ENCODE measurements at places on chromosomes 3 and 15. TPM values are rescaled to one million over a fixed set of nuclear protein-coding genes. Genes with fewer than 3 reads are reported as not detected.

- no peaks in the 10 kb centered on the region for H3K4me1 ChIP-seq
- no peak for DNase-seq
- H3K4me3 ChIP-seq: no peak overlapping the region
- H3K27ac ChIP-seq: no peak overlapping the region
- no peaks in the 10 kb centered on the region for H3K36me3 ChIP-seq
These were observed 11.2 kb upstream of the SUMF1 start for GRCh38 chr3:4478261-4478660.

- no peaks in the 10 kb centered on the region for H3K4me1 ChIP-seq
- no peak overlapping the region for H3K4me3 ChIP-seq
- no peak overlapping the region for H3K27ac ChIP-seq
- no peak for DNase-seq
- no peaks in the 10 kb centered on the region for H3K36me3 ChIP-seq
These were observed 252.4 kb downstream of the FHIT start for GRCh38 chr3:60998858-60999257.

The GOLGA6L7 gene
- not detected for polyA plus RNA-seq

DNA sequence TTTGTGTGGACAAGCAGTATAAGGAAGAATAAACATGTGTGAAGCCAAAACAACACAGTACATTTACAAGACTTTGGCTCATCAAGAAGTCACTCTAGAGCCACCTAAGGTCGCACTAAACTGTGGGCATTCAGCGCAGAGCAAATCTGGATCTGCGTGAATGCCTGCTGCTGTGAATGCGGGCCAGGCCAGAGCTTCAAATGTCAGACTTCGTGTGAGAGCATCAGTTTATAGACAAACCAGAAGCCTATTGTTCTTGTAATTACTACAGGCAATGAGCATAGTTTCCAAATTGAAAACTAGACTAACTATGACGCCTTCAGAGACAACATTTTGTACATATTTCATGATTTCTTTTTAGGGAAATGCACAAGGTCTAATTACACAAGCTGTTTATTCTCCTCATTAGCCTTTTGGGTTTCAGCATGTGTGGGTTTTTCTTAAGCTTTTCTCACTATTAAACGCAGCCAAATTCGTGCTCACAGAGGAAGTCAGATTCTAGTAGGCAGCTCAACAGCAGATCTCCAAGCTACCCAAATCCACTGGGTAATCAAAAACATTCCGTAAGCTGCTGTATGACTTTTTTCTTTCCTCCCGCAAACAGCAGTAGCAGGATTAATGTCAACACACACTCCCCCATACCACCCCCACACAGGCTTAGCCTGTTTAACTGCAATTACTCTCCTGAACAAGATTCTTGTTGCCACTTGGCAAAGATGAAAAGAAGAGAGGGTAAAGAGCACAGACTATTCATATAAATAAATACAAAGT lies 84.5 kb upstream of the SETMAR start:
- DNase-seq: no peak
- H3K27me3 ChIP-seq: no peaks in the 10 kb centered on the region
- H3K4me1 ChIP-seq: peaks cover 1% of the 10 kb centered on the region
- no peak overlapping the region for H3K27ac ChIP-seq

DNA sequence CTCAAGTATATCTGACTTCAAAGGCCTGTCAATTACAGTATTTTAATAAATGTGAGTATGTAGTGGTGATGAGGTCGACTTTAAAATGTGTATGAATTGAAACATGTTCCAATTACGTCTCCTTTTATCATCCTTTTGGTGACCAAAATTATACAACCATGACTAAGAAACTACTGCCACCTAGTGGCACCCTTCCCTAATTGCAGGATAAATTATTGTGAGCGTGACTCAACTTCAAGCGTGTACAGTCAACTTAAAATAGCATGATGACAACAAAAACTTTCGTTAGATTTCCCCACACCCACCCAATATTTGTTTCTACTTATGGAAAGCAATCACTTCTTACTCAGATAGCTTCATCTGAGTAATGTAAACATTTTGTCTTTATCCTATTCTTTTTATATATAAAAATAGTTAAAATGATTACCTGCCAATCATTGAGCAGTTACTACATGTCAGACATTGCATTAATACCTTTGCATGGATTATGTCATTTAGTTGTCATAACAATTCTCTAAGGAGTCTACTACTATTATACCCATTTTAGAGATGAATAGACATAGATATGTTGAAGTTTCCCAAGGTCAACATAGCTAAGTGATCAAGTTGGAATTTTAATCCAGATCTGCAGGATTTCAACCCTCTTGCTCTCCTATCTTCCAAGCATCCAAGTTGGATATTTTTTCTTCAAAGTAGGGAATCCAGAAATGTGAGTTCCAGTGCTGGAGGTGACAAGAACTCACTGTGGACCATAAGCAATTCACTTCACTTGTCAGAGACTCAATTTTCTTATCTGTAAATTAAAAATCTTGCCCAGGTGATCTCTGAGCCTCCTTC lies 106.0 kb downstream of the MEX3B start:
- H3K36me3 ChIP-seq: no peaks in the 10 kb centered on the region
- H3K4me1 ChIP-seq: no peaks in the 10 kb centered on the region
- H3K4me3 ChIP-seq: no peak overlapping the region
- H3K27ac ChIP-seq: no peak overlapping the region

DNA sequence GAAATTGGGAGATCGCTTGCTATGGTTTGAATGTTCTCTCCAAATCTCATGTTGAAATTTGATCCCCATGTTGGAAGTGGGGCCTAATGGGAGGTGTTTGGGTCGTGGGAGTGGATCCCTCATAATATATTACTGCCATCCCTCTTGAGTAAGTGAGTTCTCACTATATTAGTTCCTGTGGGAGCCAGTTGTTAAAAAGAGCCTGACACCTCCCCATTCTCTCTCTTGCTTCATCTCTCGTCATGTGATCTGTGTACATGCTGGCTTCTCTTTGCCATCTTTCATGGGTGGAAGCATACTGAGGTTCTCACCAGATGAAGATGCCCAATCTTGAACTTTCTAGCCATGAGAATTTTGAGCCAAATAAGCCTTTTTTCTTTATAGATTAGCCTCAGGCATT lies 43.0 kb upstream of the IL20RB start:
- no peaks in the 10 kb centered on the region for H3K27me3 ChIP-seq
- peak overlapping the region; percentile 67 for H3K4me3 ChIP-seq
- H3K27ac ChIP-seq: peak overlapping the region; percentile 70

The SLC6A1 gene
- not detected for polyA plus RNA-seq

The LMAN1L gene
- not detected for polyA plus RNA-seq

DNA sequence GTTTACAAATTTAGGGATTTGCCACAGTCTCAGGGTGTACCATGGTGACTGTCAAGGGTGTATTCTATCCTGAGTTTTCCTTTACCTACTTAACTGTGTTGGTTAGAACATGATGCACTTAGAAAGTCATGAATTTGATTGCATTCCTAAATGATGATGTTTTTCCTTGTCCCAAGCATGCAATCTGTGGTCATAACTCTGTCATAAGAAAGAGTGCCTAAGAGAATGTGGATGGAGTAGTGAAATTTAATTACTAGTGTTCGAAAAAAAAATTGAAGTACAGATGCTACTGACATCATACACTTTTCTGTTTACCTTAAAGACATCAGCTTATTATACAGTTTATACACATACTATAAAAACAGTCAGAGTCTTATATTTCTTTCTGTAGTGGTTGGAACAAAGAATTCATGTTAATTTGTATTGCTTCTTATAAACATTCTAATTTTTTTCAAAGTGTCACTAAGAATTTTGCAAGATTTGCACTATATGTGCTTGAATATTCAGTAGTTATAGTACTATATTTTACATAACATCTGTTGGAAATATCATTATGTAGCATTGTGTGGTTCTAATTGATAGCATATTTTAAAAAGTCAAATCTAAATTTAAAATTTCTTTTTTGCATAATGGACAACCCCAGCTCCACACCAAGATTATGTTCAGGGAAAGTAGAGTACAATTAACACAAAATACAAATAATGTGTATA lies 231.3 kb upstream of the KCNMB2 start:
- no peak for DNase-seq
- no peak overlapping the region for H3K27ac ChIP-seq

GRCh38 chr3:99856437-99857220 lies 39.0 kb downstream of the CMSS1 start:
- H3K36me3 ChIP-seq: no peaks in the 10 kb centered on the region
- H3K27ac ChIP-seq: no peak overlapping the region
- peaks cover 2% of the 10 kb centered on the region for H3K27me3 ChIP-seq
- H3K4me1 ChIP-seq: no peaks in the 10 kb centered on the region
- no peak overlapping the region for H3K4me3 ChIP-seq

DNA sequence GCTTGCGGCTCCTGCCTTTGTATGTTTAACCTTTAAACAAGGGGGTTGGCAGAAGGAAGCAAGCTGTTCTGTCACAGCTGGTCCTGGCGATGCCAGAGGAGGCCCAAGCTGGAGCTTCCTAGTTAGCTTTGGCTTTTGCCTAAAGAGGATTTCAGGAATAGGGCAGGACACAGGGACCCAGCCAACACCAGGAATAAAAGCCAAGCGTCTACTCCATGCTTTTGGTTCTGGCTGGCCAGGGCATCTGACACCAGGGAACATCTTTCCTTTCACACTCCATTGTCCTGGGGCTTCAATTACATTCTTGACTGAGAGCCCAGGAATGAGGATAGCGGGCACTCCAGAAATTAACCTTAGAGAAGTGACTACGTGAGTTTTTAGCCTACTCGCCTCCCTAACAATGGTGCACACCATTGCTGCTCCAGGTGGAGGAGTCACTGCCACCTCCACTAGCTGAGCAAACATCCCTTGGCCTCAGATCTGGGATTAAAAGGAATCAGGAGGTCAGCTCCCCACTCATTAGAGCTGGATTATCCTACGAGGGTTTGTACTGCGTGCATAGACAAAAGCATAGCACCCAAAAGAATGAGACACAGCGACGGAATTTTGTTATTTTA lies 38.2 kb downstream of the TPM1 start:
- peaks cover 4% of the 10 kb centered on the region for H3K27me3 ChIP-seq
- no peak for DNase-seq
- no peak overlapping the region for H3K4me3 ChIP-seq
- H3K36me3 ChIP-seq: no peaks in the 10 kb centered on the region

DNA sequence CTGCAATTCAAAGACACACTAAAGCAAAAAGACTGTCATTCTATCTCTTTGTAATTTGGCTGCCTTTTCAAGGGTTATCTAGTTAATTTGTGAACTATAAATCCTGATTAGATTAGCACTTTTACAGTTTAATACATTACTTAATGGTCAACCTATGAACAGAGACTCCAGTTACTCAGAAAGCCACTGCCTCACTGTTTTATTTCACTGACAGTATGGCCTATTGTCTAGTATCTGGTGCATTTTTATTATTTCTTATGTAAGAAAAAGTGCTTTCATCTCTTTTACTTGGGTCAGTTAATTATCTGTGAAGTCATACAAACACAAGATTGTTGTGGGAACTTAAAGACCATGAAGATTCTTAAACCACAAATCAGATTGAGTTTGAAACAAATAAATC lies 133.8 kb downstream of the ZBBX start:
- no peak overlapping the region for H3K4me3 ChIP-seq
- no peaks in the 10 kb centered on the region for H3K27me3 ChIP-seq
- DNase-seq: no peak
- H3K27ac ChIP-seq: no peak overlapping the region
- H3K4me1 ChIP-seq: no peaks in the 10 kb centered on the region

The CCR1 gene
- polyA plus RNA-seq: 11.5 TPM

DNA sequence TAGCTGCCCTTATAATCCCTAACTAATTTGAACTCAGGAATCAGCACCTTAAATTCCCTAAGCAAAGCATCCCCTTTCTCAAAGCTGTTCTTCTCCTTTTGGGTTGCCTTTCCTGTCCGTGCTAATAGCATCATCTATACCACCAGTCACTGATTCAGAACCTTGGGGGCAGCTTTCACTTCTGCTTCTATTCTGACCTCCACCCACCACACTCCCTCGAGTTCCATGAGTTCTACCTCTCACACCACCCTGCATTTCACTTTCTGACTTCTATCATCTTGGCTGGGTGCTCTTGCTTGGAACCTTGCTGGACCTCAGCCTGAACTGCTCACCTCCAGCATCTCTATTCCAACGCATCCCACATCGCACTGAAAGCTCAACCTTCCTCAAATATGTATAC lies 55.4 kb upstream of the KCNMB2 start:
- H3K4me3 ChIP-seq: no peak overlapping the region
- H3K36me3 ChIP-seq: no peaks in the 10 kb centered on the region
- no peaks in the 10 kb centered on the region for H3K4me1 ChIP-seq
- no peaks in the 10 kb centered on the region for H3K27me3 ChIP-seq
- DNase-seq: no peak

The KBTBD12 gene
- not detected for polyA plus RNA-seq

The LRRC34 gene
- not detected for polyA plus RNA-seq

The MESP2 gene
- polyA plus RNA-seq: not detected

DNA sequence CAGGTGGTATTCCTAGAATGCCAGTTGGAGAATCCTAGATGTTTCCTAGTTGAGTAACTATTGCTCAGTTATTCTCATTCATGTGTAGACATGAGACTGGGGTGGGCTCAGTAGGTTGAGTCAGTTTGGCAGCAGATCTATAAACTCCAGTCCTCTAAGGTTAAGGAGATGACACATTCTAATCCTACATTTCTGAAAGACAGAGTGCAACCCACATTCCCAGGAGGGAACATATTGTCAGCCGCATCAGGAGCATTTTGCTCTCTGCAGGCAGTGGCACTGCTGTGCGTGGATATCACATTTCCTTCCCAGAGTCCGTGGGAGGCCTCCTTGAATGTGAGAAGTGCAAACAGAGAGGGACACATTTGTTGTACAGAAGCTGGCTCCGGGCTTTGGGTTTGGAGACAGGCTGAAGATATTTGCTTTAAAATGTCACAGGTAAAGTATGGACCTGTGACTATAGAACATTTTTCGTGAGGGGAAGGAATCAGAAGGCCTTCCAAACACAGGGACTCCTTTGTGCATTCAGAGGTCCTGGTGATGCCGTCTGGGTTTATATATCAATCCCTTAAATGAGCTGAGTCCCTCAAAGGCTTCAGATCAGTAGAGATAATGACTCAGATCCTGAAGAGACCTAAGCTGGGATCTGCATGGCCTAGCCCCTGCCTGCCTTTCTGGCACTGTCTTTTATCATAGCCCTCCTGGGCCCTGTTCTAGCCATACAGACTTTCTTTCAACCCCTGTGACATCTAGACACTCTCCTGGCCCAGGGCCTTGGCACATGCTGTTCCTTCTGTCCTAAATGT lies 156.5 kb downstream of the CADPS start:
- H3K4me3 ChIP-seq: no peak overlapping the region
- H3K27me3 ChIP-seq: no peaks in the 10 kb centered on the region

GRCh38 chr3:14633819-14634424 lies 17.6 kb upstream of the CCDC174 start:
- no peaks in the 10 kb centered on the region for H3K36me3 ChIP-seq
- no peak overlapping the region for H3K27ac ChIP-seq
- no peak overlapping the region for H3K4me3 ChIP-seq
- no peaks in the 10 kb centered on the region for H3K4me1 ChIP-seq
- H3K27me3 ChIP-seq: peaks cover 13% of the 10 kb centered on the region
